Keratinocyte (primary cell): ENCODE measurements at places on chromosomes 5 and 9. TPM values are rescaled to one million over a fixed set of nuclear protein-coding genes. Genes with fewer than 3 reads are reported as not detected.
A peak's percentile ranks its signal among the peaks of the same experiment; 100 is the strongest.

Gene NR2F1-AS1
- 0.06 to 0.33 TPM (median 0.25 TPM) in 3 replicates for polyA plus RNA-seq

- no peak for DNase-seq
These were observed 9.0 kb downstream of the CDX1 start for GRCh38 chr5:150175536-150175935.

DNA sequence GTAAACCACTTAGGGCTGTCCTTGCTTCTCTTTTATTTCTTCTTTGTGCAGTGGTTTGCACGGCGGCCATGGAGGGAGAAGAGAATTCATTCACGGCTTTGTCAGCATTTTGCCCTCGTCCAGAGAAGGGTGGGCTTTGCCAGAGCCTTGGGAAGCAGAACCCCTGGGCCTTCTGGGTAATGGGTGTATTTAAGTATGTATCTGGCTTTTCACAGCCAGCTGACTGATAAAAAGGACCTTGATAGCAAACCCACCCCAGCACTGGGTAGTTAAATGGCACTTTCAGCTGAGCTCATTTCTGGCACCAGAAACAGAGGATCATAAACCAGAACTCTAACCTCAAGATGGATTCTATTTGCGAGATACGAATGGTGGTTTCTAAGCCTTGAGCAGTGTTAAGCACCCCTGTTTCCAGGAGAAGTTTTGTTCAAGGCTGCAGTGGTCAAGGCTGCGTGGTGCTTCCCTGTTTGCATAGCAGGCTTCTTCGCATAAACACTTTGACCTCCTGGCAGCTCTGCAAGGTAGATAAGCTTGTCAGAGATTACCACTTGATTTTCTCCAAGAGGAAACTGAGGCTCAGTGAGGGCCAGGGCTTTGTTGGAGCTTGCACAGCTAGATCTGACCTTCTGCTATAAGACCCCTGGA, 441.6 kb upstream of the KLF4 start:
- no peak for DNase-seq

DNA sequence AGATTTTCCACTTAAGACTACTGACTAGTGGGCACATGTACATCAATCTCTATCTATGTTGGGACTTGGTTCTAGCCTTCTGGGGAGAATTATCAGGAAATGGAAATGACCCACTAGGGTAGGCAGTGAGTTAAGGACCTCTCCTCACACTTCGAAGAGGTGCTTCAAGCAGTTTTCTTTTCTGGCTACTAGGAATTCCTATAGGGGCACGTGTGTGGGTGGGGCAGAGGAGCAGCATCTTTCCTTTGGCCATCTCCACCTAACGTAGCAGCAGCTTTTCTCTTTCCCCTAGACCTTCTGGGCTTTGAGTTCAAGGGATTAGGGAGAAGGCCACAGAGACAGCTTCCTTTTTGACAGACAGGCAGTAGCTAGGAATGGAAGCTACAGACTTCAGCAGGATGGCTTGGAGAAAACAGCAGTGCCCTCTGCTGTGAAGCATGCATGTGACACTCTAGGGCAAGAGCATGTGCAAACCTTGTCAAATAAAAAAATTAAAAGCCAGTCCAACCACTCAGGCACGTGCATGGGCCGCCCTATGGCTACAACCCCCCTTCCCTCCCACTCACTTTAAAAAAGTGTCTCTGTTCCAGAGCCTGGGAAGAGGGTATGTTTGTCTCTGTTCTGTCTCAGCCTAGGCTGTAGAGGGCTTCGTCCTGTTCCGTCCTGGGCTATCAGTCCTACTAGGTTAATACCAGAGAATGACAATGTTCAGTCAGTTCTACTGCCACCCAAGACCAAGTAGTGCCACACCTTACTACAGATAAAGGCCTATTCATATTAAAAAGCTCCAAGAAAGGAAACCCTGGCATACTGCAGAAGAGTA, 8.7 kb upstream of the GFRA3 start:
- DNase-seq, result peak; percentile 17

- no peak for DNase-seq
These were observed 33.4 kb downstream of the TEK start for GRCh38 chr9:27142299-27142930.
